Left colon (tissue), 2 donors: ENCODE measurements at places on chromosomes 16 and 17.

DNA sequence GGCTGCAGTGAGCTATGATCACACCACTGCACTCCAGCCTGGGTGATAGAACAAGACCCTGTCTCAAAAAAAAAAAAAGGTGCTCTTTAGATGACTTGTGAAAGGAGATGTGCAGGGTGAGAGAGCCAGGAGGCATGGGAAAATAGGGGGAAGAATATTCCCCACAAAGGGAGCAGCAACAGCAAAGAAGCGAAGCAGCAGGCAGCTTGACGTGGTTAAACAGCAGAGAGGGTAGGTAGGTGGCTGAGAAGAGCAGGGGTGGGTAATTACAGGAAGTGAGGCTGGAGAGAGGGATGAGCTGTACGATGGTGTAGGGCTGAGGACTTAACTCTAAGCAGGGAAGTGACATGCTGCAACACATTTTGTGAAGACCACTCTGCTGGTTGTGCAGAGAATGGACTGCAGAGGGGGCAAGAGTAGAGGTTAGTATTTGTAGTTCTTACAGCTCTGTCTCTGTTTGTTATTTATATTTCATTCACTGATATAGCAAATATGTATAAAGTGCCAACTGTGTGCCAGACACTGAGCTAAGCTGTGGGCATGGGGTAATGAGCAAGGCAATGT lies 1.6 kb downstream of the HEATR3 start:
- DNase-seq: no peak

DNA sequence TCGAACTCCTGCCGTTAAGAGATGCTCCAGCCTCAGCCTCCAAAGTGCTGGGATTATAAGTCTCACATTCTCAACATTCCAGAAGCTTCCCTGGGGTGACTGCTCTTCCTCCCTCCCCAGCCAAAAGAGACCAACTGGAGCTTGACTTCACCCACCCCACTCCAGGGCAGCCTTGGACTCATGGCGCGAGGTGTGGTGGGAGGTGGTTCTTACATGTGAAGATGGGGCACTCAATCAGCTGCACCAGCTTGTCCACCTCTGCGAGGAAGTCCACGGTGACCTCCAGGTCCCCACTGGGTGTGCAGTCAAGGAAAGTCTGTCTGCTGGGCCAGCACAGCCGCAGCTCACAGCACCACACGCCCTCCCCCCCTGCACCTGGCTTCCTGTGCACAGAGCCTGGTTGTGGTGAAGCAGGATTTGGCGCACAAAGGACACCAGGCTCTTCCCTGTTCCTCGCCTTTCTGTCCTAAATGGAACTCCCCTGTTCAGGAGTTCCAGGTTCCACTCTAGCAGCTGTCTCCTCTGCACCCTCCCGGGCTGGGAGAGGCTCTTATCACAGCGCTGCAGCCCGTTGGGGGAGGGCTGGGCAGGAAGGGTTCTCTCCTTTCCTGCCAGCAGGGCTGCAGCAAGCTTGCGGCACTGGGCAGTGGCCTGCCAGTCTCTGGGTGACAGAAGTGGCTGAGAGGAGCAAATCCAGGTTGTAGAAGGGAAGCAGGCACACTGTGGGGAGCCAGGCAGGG lies 9.6 kb upstream of the MTSS2 start:
- no peak for DNase-seq

DNA sequence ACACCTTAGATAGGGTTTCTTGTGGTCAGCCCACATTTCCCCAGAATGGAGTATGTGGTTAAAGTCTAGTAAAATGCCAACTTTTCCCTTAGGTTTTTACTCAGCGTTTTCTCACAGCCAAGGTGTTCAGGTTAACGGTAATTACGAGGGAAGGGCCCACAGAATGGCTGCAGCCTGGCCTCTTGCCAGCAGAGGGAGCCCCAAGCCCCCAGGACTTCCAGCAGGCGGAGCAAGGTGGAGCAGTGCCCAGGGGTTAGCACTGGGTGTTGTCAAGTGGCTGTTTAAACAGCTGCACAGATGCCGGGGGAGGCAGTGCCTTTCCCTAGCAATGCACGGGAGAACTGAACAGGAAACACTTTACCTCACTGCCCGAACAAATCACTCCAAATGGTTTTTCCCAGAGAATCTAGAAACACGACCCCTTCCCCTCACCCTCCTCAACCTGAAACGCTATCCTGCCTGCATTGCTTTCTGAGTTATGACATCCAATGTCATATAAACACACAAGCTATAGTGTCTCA lies 6.6 kb downstream of the PHB1 start:
- DNase-seq: peak; percentile 92

DNA sequence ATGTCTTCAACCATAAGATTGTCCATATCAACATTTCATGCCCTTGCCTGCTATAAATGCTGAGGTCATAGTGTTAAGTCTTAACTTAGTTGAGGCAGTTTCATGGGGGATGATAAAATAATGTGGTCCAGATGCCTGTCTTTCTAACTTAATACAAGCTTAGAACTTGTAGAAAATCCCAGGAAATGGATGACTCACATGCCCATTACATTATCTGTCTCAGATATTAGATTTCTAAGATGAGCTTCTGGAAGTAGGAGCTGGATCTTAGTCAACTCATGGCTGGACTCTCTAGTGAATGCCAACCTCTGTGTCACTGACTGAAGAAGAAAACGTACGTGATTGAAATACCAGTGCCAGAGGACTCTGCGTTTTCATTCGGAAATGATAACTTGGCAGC lies 797.5 kb upstream of the EEF2KMT start:
- DNase-seq: no peak

DNA sequence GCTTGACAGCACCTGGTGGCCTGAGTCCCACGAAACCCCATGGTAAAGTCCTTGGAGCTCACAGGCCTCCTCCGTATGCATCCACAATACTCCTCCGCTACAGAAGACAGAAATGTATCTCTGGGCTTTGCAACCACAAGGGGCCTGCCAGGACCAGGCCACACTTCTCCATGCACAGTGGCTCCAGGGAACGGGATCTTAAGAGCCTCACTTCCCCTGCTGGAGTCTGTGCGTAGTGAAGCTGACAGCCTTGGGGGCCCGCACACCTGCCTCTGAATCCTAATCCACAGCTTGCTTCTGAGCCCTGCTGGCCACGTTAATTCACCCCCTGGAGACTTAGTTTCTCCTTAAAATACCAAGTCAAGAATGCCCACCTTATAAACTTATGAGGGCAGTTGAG lies 125.7 kb downstream of the COPRS start:
- DNase-seq: no peak
